ENCODE measurements at places on chromosomes 7 and 10.

GRCh38 chr7:67448271-67448670, 451.6 kb downstream of the TYW1 start:
- no peak for DNase-seq

DNA sequence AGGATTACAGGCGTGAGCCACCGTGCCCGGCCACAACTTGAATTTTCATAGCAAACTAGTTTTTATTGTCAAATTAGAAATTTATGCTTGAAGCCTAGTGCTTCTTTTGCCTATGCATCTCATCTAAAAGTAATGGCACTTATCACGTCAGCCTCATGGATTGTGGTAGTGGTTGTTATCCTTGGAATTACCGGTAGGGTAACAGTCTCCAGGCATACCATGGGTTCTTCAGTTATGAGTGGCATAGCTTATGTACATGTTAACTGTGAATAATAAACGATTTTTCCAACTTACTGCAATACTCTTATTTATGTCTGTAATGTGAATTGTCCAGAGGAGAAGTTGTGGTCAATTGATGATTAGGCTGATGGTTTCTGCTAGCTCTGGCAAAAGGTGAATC, 63.1 kb downstream of the BMPR1A start:
- DNase-seq: no peak

- DNase-seq: no peak
These were observed 3.9 kb upstream of the TMEM184A start for GRCh38 chr7:1559626-1560590.

GRCh38 chr7:24769851-24770250, 12.6 kb upstream of the GSDME start:
- DNase-seq: no peak

- DNase-seq: no peak
These were observed 31.2 kb upstream of the AOAH start for GRCh38 chr7:36755484-36755883.

GRCh38 chr10:62073429-62073828, 171.9 kb downstream of the ARID5B start:
- DNase-seq: no peak

DNA sequence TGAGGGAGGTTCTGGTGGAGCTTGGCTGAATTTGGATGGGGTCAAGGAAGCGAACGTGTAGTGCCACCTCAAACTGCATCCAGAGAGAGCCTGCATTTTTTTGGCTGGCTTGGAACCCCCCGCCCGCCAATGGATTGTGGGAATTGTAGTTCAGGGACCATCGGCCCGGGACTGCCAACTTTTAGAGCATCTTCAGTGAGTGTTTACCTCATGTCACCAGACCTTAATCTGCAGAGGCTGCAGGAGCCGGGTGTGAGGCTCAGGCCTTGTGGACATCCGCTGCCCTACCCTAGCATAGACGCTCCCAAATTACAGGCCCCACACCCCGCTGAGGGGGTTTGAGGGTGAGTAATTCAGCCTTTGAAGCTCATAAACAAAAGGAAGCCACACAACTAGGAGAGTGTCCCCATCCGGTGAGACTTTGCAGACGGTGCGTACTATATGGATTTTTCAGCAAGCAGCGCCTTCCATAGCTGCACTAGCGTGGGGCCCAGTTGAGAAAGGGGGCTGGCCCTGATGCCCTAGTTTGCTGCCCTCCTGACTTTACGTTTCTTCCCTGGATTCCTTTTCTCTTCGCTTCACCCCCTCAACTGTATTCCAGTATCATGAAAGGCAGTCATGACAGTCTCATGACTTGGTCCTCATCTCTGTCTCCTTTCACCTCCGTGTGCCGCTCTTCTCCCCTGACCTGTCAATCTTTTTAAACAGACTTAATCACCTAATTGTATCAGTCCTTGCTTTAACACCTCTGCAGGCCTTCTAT, 717 bp downstream of the CNPY4 start:
- DNase-seq: peak; percentile 63

DNA sequence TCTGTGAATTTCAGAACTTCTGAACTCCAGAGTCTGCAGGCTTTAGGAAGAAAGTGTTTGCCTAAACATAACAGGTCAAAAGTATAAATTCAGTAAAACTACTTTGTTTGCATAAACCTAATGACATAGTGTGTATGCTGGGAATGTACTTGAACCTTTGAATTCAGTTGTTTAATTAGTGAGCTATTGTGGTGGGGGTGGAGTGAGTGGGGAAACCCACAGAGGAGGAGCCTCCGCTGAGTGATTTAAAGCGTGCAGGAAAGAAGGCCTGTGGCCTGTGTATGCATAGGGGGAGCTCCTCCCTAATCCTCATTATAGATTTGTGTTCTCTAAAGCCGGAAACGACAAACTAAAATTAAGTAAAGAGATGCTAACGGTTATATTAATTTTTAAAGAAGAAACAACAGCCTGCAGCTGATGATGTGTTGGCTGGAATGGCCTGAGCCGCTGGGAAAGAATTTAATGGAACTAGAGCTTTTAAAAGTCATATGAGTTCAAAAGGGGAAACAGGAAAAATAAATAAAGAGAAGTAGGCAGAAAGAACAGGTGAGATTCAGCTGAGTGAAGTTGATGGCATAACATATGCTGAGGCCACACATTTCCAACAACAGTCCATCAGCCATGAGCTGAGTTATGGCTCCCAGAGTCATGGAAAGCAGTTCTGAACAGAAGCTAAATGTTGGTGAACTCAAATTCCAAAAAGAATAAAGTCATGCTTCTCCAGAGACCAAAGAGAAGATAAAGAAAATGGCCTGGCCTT, 595.0 kb downstream of the GRM8 start:
- no peak for DNase-seq

GRCh38 chr10:87603769-87604168, 55.9 kb upstream of the PAPSS2 start:
- no peak for DNase-seq
